NCI-H82 (cell line): ENCODE measurements at places on chromosomes 4 and X.

- no peak for DNase-seq
Observed at GRCh38 chrX:5117816-5118215, 1110.9 kb downstream of the NLGN4X start.

DNA sequence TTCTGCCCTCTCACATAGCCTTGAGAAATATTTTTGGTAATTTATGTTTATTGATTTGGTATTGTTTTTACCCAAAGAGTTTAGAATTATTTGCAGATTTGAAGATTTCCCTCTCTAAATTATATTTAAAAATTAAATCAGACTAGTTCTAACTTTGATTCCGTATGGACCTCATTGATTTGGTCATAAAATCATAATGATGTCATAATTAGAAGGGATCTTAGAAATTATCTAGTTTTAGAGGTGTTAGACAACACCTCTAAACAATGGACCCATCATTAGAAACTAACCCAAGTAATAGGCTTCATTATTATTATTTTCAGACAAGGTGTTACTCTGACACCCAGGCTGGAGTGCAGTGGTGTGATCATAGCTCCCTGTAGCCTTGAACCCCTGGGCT is 24.1 kb downstream of the DLG3 start:
- no peak for DNase-seq

DNA sequence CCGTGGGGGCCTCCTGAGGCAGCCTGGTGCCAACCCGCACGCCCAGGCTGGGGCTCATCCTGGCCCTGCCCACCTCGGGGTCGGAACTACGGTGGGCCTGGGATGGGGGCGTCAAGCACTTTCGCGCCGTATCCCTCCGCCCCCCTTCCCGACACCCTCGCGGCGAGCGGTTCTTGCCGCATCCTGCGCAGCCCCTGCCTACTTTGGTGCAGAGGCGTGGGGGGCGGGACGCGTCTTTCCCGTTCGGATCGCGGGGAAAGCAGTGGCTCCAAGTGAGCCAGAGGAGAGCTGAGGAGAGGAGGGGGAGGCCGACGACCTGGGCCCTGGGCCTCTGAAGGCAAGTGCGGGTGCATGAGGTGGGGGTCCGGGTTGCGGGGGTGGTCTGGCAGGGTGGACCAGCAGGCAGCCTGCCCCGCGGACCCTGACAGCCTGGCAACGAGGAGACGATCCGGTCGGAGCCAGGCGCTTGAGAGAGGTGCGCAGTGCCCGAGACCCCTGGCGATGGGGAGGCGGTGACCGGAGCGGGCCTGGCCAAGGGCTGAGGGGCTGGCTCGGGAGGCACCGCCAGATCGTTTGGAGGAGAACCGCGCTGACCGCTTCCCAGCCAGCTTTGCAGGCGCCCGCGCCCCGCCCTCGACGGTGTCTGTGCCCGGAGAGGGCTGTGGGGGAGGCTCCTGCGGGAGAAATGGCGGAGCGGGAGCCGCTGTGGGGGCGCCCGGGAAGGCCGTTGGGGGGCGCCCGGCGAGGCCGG is at the start of gene GPRASP2:
Gene GPRASP2, plus strand, starts transcription at position 233 of the 751 bp plus-strand sequence. CDS start 2,422 bp downstream, outside the sequence.
- DNase-seq = peak; percentile 58

DNA sequence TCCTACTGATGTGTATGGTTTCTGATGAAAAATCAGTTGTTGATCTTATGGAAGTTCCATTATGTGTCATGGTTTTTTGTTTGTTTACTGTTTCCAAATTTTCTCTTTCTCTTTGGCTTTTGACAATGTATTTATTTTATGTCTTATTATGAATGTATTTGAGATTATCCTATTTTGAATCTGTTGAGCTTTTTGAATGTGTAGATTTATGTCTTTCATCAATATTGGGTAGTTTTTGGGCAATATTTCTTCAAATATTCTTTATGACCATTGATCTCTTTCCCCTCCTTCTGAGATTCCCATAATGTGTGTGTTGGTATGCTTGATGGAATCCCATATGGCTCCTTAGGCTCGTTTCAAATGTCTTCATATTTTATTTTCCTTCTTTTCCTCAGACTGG is 80.5 kb upstream of the FAM47C start:
- no peak for DNase-seq

- no peak for DNase-seq
Observed at GRCh38 chr4:180493299-180493698, 1749.9 kb upstream of the TENM3 start.

DNA sequence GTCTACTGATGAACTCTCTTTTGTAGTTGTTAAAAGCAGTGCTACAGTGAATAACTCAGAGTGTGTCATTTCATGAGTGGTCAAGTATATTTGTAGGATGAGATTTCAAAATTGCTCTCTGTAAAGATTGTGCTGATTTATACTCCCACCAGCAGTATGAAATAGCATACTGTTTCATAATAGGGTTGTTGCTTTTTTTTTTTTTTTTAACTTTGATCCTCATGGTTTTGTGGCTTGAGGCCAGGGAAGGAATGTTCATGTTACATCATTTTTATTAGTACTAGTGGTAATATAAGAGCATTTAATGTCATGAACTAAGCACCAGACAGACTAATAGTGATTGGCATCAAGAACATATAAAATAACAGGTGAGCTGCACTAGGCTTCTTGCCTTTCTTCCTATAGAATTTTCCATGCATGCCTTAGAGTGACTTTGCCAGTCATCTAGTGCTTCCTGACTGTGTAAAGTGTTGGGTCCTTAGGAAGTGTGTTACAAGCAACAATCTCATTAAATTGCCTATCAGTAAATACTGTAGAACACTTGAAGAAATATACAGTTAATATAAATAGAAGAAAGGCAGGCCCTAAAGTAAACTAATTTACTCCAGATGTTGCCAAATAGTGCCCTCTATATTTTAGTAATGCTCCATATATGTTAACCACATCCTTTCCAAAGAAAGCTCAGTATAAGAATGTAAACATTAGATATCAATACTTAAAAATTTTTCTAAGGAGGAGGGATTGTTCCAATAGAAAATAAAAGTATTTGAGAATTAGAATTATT is 38.6 kb upstream of the MSMO1 start:
- DNase-seq = no peak

DNA sequence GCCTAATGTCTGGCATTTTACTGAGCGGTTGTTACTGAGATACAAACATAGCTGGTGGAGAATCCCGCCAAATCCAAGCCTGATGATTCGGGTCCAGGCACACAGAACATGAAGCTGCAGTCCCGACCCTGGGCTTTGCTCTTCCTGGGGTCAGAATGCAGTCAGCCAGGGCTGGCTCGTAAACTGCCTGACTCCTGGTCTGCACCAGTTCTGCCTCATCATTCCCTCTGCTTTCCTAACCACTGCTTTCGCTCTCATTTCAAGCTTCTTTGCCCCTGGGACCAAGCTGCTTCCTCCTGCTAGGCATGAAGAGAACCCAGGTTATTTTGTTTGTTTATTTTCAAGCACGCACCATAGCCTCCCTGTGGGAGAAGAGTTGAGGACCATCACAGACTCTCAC is 39.3 kb downstream of the GATB start:
- no peak for DNase-seq

DNA sequence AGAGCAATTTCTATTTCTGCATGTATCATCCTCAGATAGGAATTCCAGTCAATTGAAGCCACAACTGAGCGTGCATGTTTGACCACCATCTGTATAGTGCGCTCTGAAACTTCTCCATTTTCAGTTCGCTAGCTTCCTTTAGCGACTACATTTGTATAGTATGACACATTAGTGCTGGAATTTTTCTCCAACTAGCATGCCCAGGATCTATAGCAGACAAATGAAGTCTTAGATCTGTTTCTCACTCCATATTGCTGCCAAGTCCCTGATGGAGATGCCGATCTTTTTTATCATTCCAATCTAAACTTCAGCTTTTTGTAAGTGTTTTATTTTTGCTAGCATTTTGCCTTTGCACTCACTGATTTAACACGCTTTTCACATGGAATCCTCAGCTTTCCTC is 774.8 kb upstream of the TENM3 start:
- no peak for DNase-seq

GRCh38 chrX:84735025-84735424 is 232.8 kb upstream of the HDX start:
- DNase-seq = no peak

DNA sequence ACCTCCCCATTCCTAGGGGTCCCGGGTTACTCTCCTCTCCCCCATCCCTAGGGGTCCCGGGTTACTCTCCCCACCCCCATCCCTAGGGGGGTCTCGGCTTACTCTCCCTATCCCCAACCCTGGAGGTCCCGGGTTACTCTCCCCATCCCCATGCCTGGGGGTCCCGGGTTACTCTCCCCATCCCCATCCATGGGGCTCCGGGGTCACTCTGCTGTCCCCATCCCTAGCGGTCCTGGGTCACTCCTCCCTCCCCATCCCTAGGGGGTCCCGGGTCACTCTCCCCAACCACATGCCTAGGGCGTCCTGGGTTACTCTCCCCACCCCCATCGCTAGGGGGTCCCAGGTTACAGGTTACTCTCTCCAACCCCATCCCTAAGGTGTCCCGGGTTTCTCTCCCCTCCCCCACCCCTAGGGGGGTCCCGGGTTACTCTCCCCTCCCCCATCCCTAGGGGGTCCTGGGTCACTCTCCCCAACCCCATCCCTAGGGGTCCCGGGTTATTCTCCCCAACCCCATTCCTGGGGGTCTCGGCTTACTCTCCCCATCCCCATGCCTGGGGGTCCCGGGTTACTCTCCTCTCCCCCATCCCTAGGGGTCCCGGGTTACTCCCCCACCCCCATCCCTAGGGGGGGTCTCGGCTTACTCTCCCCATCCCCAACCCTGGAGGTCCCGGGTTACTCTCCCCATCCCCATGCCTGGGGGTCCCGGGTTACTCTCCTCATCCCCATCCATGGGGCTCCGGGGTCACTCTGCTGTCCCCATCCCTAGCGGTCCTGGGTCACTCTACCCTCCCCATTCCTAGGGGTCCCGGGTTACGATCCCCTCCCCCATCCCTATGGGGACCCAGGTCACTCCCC is 821 bp downstream of the ASMTL start:
- no peak for DNase-seq

DNA sequence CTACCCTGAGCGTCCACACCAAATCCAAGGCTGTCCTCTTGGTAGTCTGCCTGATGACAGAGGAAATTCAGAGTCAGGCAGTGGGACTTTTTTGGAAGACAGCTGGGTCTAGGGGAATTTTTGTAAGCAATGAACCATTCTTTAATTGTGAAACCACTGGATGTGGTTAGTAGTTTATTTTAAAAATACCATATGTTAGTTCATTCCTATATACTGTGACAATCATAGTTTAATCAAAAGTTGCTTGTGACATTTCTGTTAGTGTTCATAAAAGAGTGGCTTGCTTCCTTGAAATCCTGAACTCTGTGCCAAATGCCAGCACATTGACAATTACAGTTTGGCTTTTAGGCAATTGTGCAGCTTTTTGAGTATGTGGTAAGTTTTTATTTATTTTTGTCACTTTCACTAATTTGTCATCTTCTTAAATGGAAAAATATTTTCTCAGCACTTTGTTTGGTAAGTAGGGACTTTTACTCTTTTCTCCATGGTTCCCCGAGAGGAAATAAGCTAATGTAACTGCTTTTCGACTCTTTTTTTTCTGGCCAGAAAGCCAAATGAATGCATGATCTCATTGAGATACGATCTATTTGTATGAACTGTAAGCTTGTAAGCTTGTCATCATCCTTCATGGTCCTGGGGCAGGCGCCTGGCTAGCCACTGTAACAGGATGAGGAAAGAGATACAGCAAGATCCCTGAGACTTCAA is 72.6 kb upstream of the SLC4A4 start:
- DNase-seq = no peak

- no peak for DNase-seq
Observed at GRCh38 chr4:174709526-174709925, 119.5 kb downstream of the GLRA3 start.

GRCh38 chrX:97290199-97290598 is 406.5 kb downstream of the RPA4 start:
- no peak for DNase-seq

DNA sequence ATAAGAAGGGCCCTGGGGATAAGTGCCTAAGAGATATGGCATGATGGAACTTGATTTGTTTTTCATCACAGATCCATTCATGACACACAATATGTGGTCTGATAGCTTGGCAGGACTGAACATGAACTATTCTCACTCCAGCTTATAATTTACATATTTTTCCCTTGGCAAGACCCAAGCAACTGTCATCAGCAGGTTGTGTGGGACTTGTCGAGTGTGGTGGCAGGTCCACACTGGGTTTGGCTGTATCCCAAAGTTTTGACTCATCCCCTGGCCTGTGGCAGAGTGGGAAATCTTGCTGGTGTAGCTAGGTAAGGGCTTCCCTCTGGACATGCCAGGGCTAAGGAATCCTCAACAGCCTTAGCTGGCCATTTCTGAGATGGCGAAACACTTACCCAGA is 81.0 kb upstream of the STIM2 start:
- no peak for DNase-seq

- DNase-seq = no peak
Observed at GRCh38 chrX:118588715-118589114, 93.1 kb downstream of the DOCK11 start.

DNA sequence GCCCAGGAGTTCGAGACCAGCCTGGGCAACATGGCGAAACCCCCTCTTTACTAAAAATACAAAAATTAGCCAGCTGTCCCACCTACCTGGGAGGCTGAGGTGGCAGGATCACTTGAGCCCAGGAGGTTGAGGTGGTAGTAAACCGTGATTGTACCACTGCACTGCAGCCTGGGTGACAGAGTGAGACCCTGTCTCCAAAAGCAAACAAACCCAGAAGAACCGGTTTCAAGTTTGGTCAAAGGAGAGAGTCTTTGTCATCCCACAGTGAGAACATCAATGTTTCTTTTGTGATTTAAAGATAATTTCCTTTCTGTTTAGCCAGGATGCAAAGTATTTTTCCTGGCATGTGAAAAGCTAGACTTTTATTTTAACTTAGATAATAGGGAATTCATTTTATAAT is 26.7 kb downstream of the PDK3 start:
- DNase-seq = no peak

- DNase-seq = no peak
Observed at GRCh38 chr4:28267166-28267565, 1406.5 kb downstream of the STIM2 start.
